ENCODE measurements at places on chromosomes 16 and 17.

GRCh38 chr16:64586781-64587180, 535.1 kb downstream of the CDH11 start:
- DNase-seq: no peak

GRCh38 chr16:49806446-49806845, 49.5 kb downstream of the ZNF423 start:
- DNase-seq: no peak

DNA sequence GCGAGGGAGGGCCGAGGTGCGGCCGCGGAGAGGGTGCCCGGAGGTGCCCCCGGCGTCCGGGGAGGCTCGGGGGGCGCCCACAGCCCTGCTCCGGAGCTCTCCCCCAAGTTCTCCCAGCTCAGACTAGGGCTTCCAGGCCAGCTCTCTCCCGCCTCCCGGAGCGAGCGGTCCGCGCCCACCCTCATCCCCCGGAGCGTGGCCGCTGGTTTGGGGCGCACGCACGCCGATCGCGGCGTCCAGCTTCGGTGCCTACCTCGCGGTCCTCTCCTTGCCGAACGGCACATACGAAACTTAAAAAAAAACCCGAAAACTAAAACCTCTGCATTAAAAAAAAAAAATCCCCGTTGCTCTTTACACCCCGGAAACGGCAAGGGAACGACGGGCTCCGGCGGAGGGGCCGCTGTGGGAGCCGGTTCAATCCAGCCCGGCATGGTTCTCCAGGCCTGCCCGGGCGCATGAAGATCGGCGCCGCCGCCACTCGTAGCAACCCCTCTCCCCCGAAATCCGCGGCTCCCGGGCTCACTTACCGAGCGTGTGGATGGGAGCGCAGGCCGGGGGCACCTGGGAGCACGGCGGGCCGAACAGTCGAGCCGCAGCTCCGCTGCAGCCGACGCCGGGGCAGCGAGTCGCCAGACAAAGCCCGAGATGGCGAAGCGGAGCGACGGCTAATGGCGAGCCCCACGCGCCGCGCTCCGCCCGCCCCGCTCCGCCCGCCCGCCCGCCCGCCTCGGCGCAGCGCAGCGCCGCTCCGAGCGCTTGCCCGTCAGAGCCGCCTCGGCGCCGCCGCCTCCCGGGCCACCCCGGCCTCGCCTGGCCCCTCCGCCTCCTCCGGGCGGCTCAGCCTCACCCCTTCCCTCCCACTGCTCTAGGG, 973 bp upstream of the UBTF start:
- DNase-seq: peak; percentile 40

DNA sequence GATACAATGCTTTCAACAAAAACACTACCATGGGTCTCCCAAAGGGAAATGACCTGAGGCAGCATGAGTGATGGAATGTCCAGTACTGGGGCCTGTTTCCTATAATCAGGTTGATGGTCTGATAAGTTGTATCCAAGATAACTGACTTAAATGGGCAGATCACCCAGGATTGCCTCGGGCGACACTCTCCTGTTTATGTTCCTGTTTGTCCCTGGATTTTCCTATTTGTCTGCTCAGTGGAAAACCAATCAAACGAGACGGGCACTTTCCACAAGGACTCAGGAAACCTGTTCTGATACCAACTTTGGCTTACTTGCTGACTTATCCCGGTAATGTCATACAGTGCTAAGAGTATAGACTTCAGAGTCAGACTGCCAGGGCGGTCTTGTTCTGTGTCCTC, 27.4 kb downstream of the USP43 start:
- DNase-seq: no peak

GRCh38 chr16:73289232-73289631, 241.3 kb upstream of the ZFHX3 start:
- DNase-seq: no peak

DNA sequence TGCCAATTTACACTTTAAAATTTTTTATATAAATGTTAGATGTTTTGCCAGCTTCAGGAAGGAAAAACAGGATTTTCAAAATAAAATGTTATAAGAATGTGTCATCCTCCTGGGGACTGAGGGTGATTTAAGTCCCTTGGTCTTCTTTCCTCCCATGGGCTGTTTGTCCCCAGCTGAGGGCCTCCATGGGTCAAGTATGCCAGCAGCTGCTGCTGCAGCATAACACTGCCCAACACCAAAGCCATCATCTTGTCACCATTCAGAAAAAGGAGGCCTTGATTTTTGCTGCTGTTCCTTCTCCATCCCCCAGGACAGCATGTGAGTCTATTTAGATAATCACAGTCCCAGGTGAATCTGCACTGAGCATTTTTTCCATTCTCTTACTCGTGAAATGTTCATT, 188.5 kb downstream of the LGALS9B start:
- no peak for DNase-seq

DNA sequence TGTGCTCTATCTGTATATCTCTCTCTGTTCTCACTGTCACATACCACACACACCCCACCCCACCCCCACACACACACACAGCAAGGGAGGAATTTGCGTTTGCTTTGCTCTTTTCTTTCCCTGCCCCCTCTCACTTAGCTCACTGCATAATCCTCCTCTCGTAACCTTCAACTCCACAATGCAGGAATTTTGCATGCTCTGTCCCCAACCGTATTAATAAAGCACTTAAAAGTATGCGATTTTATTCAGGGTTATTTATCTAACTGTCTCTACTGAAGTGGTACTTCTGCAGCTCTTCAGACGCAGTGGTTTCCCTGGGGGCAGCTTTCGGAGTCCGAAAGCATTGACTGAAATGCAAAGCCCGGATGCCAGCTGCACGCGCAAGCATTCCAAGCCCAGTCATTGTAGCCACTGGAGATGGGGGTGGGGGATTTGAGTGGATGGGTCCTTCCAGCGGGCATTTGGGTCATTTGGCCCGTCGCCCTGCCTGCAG, 105.4 kb upstream of the RBFOX1 start:
- DNase-seq: no peak

DNA sequence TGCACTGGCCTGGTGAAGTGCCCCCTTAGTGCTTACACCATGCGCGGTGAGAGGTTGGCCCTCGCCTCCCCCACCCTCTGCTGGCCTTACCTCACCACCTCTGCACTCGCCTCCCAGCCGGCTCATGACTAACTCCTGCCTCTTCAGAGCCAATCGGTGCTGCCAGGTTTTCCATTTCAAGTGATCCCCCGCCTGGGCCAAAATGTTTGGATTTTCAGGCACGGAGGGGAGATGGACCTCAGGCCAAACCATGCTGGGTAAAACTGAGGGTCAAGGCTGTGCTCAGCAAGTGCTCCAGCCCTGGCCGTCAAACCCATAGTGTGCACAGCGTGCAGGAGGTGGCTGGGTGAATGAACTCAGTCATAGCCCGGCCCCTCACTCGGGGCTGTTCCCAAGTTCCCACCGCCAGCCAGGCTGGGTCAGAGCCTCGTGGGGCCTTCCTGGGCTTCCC, 175.4 kb downstream of the SEC14L1 start:
- no peak for DNase-seq

- DNase-seq: no peak
Measured at GRCh38 chr17:37740915-37741314, 3.9 kb downstream of the HNF1B start.

GRCh38 chr17:68384941-68385340, 72.4 kb downstream of the WIPI1 start:
- DNase-seq: no peak

DNA sequence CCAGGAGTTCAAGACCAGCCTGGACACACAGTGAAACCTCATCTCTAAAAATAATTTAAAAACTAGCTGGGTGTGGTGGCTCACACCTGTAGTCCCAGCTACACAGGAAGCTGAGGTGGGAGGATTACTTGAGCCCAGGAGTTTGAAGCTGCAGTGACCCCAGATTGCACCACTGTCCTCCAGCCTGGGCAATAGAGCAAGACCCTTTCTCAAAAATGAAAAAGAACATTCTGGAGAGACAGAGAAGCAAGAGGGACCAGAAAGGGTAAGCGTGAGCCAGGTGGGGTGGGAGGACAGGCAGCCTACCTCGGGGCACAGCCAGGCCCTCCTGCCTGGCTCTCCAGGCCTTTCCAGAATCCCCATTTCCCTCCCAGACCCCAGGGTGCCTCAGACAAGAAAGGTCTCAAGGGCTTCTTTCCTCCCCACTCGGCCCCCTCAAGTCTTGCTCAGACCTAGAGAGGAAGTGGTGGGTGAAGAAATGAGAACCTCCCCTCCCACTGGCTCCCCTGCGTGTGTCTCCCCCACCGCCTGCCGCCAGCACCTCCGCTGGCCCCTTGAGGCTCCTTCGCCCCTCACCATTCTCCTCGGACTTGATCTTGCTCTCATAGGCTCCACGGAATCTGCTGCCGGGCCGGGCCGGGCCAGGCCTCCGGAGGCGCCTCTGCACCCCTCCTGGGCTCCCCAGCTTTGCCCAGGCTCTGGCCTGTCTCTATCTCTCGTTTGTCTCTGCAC, 503 bp downstream of the C16orf54 start:
- peak; percentile 39 for DNase-seq

DNA sequence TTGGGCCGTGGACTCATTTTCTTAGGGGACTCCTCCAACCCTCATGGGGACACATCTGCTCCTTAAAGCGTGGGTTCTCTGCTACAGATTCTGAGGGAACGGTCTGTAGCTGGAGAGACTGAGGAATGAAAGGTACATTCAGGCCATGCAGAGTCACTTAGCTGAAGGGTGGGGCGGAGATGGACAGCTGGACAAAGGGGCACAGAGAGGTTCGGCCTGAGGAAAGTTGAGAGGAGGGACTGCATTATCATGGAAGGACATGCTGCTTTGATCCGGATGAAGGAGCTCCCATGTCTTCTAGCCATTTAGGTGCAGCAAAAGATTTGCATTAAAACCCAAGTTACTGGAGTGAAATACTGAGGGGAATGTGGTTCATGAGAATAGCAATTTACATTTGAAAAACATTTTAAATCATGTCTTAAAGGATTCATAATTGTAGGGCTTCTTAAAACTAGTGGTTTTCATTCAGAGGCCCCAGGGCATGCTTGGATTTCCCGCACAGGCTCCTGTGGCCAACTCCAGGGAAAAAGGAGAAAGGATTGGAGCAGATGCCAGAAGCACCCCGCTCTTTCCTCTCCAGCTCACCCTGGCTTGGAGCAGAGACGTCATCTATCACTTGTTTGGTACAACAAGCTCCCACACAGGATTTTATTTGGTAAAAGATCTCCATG, 54.2 kb downstream of the CDRT4 start:
- DNase-seq: no peak

GRCh38 chr16:86201746-86202145, 302.8 kb downstream of the IRF8 start:
- DNase-seq: no peak

DNA sequence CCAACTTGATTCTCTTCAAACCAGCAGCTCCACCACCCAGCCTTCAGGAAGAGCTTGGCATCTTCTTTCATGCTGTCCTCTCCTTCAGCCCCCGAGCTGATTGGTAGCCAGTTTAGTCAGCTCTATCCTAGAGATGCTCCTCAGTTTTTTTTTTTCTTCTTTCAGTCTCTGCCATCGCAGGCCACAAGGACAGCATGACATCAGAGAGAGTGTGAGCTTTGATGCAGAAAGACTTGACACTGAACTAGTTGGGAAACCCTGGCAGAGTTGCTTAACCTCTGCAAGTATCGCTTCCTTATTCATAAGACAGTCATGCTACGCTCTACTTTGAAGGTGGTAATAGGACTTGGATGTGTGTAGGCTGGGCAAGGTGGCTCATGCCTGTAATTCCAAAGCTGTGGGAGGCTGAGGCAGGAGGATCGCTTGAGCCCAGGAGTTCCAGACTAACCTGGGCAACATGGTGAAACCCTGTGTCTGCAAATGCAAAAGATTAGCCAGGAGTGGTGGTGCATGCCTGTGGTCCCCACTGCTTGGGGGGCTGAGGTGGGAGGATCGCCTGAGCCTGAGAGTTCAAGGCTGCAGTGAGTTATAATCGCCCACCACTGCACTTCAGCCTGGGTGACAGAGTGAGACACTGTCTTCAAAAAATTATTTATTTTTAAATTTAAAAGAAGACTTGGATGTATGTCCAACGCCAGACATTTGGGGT, 2.6 kb downstream of the CD300LB start:
- peak; percentile 29 for DNase-seq
